ENCODE measurements at places on chromosomes 11 and 22.
A peak's percentile ranks its signal among the peaks of the same experiment; 100 is the strongest.

DNA sequence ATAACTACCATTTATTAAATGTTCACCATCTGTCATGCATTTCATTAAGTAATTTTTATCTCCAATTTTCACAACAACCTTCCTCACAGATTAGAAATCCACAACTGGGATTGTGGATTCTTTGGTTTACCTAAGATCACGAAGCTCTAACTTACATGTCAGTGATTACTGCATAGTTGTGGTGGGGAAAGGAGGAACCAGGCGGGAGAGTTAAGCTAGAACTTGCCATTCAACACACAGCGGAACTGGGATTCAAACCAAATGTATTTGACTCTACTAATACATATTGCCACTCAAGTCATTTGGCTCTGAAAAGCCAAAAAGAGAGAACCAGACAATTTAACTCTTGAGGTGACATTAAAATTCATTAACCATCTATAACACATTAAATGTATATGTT lies 10.4 kb upstream of the LAYN start:
- no peak for DNase-seq

- DNase-seq, result no peak
These were observed 110.3 kb downstream of the LRRC32 start for GRCh38 chr11:76560219-76560618.

- DNase-seq, result no peak
These were observed 45.6 kb upstream of the CHRM4 start for GRCh38 chr11:46437122-46437689.

DNA sequence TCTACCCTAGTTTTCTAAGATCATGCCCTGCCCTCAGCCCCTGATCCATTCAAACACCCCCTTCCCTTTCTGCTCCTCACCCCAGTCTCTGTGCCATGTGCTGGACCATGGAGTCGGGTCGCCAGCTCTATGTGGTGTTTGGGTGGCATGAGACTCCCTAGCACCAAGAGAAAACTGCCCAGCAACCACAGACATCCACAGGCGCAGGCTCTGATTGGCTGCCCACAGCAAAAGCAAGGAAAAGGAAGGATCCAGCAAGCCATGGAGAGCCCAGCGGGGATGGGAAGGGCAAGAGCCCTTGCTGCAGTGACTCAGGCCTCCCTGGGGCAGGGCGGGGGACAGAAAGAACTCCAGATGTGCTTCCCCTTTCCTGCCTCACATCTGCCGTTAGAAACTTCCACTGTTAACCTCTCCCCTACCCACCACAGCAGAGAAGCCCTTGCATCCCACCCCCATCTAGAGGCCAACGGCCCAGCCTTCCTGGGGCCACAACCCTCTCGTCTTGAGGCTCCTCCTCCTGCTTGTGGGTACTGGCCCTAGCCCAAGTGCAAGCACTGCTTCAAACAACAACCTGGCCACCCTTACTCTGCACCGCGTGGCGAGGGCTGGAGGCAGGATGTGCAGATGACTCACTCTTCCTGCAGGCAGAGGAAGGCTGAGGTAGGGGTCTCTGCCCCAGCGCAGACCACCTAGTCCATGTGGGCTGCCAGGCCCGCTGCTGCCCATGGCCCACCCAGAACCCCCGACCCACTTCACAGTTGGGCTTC lies 9.7 kb upstream of the AHNAK start:
- DNase-seq, result peak; percentile 88

GRCh38 chr22:38716826-38717225 lies 11.1 kb downstream of the GTPBP1 start:
- no peak for DNase-seq

GRCh38 chr11:121513807-121514206 lies 61.0 kb upstream of the SORL1-AS1 start:
- no peak for DNase-seq

- no peak for DNase-seq
These were observed 67.3 kb downstream of the MCHR1 start for GRCh38 chr22:40746428-40747220.

GRCh38 chr11:30665067-30665466 lies 78.9 kb upstream of the MPPED2 start:
- no peak for DNase-seq
